IPS DF 6.9 (cell line): ENCODE measurements at places on chromosomes 4 and X.

GRCh38 chr4:66571145-66571695 is 900.9 kb upstream of the EPHA5 start:
- no peak for DNase-seq

- no peak for DNase-seq
Measured at GRCh38 chr4:152880263-152880662, 55.9 kb upstream of the FHDC1 start.

GRCh38 chr4:169009286-169010124 is 550 bp downstream of the CBR4 start:
- DNase-seq = no peak

DNA sequence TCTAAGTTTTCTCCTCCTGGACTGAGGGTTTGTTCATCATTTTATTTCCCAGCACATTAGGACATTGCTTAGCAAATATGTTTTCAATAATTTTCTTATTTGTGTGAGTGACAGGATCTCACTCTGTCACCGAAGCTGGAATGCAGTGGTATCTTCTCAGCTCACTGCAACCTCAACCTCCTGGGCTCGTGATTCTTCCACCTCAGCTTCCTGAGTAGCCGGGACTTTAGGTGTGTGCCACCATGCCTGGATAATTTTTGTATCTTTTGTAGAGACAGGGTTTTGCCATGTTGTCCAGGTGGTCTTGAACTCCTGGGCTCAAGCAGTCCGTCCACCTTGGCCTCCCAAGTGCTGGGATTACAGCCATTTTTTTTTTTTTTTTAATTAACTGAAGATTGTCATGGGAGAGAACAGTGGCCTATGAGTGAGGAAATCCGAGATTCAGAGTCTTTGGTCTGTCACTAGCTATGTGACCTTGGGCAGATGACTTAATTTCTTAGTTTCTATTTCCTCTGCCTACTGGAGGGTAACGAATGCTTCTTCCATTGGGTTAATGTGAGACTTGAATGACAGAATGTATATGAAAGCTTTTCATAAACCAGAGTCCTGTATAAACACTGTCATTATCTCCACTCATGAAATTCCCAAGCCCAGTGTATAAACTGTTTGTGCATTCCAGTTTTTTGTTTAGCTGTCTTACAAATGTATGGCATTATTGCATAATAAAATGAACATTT is 23.9 kb downstream of the MOB1B start:
- DNase-seq = no peak

GRCh38 chr4:144733566-144733965 is 87.6 kb downstream of the HHIP start:
- DNase-seq = no peak

- DNase-seq = no peak
Measured at GRCh38 chrX:69987691-69988090, 62.0 kb downstream of the AWAT2 start.

- DNase-seq = peak; percentile 7
Measured at GRCh38 chrX:18290200-18290599, 64.3 kb downstream of the SCML2 start.

- DNase-seq = no peak
Measured at GRCh38 chr4:47493238-47494123, 8.4 kb downstream of the ATP10D start.

- no peak for DNase-seq
Measured at GRCh38 chrX:137749246-137749645, 183.3 kb downstream of the ZIC3 start.

- no peak for DNase-seq
Measured at GRCh38 chr4:20284990-20285389, 33.3 kb downstream of the SLIT2 start.

DNA sequence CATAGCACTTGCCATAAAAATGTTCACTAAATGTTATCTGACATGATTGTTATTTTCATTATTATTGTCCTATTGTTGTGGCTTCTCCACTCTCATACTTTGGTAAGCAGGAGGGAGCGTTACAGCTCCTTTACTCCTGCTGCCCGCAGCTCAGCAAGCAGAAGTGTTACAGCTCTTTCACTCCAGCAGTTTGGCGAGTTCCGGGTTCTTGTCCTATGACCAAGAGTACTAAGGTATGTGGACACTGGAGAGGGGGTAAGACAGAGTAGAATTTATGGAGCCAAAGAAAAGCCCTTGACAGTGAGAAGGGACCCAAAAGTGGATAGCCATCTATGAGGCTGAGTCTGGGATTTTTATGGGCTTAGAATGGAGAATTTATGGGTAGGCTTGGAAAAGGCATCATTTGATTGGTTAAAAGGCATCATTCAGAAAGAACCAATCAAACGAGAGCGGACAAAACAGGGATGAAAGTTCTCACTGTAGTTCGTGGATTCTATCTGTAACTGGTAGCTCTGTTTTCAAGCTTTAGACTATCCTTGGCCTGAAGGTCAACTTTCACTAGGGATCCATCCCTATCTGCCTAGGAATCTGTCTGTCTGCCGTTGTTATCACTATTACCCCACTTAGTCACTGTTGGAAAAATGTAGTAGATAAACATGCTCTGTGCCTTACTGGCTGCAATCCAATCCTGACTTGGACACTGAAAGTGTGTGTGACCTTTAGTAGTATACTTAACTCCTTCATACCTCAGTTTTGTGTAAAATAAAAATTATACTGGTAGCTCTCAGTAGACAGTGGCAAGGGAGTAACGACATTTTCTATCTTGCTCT is 545.6 kb upstream of the LCORL start:
- DNase-seq = no peak

GRCh38 chr4:76376534-76376933 is 44.4 kb downstream of the CCDC158 start:
- no peak for DNase-seq

GRCh38 chr4:146311238-146311970 is 97.1 kb downstream of the REELD1 start:
- DNase-seq = no peak

GRCh38 chrX:5180135-5180741 is 1048.4 kb downstream of the NLGN4X start:
- DNase-seq = no peak

- DNase-seq = no peak
Measured at GRCh38 chrX:121013897-121014455, 28.4 kb upstream of the CT47A1 start.
